ENCODE measurements at places on chromosomes 6 and 20.
A peak's percentile ranks its signal among the peaks of the same experiment; 100 is the strongest.

GRCh38 chr6:142165227-142165626, 18.2 kb downstream of the VTA1 start:
- DNase-seq, result no peak

GRCh38 chr6:165096209-165096608, 213.2 kb downstream of the C6orf118 start:
- no peak for DNase-seq

- no peak for DNase-seq
Observed at GRCh38 chr6:134147034-134147533, 94.7 kb upstream of the SLC2A12 start.

DNA sequence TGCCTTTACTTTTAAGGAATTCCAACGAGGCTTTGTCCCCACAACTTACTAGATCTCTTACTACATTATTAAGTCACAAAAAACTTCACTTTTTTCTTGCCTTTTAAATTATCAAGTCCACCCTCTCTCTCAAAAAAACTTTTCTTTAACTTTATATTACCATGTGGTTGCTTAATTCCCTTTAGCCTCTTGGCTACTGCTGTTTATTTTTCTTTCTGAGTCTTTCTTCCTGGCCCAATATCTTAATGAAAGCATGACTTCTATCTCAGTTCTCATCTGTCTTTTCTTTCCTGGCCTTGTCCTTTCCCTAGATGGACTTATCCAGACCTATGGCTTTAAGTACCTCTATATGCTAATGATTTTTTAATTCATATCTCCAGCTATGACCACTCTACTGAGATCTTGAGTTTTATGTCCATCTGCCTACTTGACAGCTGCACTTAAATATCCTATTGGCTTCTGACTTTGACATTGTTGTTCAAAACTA, 710.5 kb downstream of the RFPL4B start:
- DNase-seq, result no peak

- DNase-seq, result no peak
Observed at GRCh38 chr6:14333556-14334305, 216.2 kb downstream of the CD83 start.

GRCh38 chr20:53804920-53805894, 211.6 kb upstream of the ZNF217 start:
- no peak for DNase-seq

- no peak for DNase-seq
Observed at GRCh38 chr6:5781966-5782556, 224.7 kb downstream of the NRN1 start.

DNA sequence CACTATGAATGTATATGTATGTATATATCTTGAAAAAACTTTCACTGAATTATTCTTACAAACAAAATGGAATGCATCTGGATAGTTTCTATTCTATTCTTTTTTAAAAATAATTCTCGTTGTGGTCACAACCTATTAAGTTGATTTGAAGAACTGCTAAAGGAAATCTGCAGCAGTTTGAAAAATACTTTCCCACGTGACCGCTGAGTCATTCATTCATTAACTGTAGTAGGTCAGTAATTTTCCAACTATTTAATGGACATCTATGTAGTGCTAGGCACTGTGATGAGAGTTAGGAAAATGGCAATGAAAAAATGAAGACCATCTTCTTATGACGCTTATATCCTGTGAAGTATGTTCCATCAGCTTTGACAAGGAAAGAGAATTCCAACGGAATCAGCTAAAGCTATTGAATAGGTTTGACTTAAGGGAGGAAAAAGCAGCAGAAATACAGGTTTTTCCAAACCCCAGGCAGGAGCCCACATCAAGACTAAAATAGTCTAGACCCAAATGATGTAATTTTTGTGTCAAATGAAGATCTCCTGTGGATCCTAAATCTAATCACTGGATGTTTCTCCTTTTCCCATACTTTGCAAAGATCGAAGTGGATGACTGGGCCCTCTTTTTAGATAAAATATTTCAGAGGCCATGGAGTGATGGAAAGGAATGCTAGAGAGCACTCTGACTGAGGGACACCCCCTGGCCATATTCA, 4.1 kb upstream of the EFHC1 start:
- DNase-seq, result no peak

- DNase-seq, result no peak
Observed at GRCh38 chr6:25156123-25156522, 123.1 kb upstream of the CARMIL1 start.

DNA sequence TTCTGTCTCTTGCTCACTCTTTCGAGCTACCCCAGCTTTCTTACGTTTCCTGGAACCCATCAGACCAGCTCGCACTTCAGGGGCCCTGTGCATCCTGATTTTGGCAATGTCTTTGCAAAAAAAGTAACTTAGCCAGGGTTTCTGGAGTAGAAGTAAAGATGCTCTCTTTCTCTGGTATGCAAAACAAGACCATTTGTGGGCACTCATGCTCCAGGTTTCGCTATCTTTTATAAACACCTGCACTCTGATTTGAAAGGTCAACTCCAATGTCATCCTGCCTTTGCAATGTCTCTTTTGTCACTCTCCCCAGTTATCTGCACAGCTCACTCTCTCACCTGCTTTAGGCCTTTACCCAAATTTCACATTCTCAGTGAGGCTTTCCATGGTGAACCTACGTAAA, 869.1 kb downstream of the QKI start:
- DNase-seq, result no peak

DNA sequence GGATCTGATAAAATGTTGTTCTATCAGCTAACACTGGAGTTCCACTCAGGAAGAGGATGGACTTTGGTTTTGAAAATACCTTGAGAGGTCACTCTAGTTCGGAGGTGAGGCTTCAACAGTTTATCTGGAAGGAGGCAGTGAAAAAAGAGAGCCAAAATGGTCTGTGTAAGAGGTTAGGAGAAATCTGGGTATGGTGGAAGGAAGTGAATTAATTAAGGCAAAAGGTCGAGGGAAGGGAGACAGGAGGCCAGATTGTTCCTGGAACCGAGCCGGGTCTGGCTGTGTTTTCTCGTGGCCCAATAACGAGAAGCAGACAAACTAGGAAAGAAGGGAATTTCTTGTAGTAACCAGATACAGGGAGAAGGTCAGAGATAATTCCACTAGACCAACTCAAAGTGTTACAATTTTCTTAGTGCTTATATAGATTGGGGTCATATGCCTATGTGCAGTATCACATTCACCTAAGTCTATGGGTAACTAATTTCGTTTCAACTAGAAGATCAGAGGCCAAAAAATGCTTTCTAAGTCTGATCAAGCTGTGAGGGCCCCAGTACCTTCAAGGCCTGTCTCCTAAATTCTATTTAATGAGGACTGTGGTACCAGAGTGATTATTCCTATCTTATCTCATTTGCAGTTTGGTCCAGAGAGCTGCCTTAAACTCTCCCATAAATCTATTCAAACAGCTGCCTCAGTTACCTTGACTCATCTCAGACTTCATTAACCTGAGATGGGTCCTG, 96.0 kb upstream of the SNX9 start:
- DNase-seq, result no peak

GRCh38 chr6:89087881-89088280, 7.3 kb downstream of the PNRC1 start:
- DNase-seq, result no peak

- DNase-seq, result no peak
Observed at GRCh38 chr6:19427548-19427947, 409.6 kb upstream of the ID4 start.

- DNase-seq, result no peak
Observed at GRCh38 chr6:16286151-16286522, 47.8 kb downstream of the GMPR start.

- DNase-seq, result no peak
Observed at GRCh38 chr6:30742316-30743098, at the start of gene FLOT1. FLOT1 (minus strand) TSS chr6:30742687; CDS start chr6:30742189, 498 bp downstream.

- DNase-seq, result no peak
Observed at GRCh38 chr6:95819939-95820338, 195.8 kb upstream of the FUT9 start.

DNA sequence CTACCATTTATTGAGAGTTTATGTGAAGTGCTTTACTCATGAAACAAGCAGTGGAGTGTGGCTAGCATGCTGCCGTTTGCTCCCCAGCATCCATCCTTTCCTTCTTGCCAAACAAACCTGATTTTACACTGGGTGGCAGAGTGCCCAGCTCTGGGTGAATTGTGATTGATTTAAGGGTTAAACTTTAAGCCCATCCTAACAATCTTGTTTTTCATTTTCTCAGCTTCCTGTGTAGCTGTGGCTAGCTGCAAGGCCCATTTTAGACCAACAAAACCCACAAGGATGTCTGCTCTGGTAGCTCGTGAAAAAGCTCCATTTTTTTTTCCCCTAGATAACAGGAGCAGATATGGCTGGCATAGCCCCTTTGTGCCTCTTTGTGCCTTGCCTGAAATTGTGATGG, 77.7 kb upstream of the KCNG1 start:
- DNase-seq, result no peak

GRCh38 chr20:42492290-42492689, 697.4 kb downstream of the PTPRT start:
- DNase-seq, result no peak

GRCh38 chr20:8764344-8764962, 304.4 kb upstream of the PLCB4 start:
- no peak for DNase-seq

GRCh38 chr20:51531141-51531710, 11.3 kb downstream of the NFATC2 start:
- peak; percentile 67 for DNase-seq

- DNase-seq, result no peak
Observed at GRCh38 chr20:59322081-59322480, 21.7 kb downstream of the EDN3 start.

DNA sequence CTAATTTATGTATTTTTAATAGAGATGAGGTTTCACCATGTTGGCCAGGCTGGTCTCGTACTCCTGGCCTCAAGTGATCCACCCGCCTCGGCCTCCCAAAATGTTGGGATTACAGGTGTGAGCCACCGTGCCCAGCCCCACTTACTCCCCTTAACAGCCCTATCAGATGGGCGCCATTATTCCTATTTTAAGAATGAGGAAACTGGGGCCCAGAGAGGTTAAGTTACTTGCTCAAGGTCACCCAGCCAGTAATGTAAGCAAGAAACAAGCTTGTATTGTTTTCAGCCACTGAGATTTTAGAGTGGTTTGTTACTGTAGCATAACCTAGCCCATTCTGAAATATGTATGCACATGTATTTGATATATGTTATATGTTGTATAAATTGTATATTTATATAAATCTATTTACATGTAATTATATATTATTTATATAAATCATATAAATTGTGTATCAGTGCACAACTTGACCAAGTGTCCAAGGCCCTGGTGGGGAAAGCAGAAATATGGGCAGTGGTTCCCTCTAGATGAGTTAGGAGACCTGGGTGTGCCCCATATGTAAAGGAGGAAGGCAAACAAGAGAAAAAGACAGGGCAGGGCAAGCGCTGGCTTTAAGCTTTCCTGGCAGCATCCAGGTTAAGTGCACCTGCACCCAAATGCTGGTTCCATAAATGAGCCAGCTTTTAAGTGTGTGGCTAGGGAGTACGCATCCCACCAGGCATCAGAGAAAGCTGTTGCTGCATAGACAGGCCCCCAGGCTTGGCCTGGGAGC, 1.2 kb upstream of the GUCA1A start:
- DNase-seq, result no peak

DNA sequence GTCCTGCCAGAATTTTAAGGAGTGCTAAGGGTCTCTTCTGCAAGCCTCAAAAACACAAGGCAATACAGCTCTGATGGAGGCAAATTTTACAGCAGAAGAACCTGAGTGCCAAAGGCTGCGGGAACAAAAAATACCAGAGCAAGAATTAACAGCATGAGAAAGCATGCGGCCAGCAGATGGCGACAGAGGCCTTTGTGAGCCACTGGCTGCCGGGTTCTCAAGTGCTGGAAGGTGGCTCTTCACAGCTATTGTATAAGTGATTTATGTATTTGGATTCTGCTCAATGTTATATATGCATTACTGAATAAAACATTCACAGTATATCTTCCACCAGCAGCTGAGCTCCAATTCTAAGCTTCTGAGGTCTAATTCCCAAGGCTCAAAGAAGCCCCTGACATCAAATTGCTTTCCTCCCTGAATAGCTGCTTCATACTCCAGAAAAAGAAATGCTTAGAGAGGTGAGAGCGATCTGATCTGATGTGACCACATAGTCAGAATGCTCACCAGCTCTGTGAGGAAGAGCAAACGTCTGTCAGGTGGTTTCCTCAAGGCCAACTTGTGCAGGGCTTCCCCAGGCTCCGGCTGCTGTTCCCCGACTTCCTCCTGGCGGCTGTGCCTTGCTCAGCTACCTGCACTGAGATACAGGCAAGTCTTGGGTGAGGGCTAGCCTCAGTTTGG, 58.6 kb downstream of the PPP1R3G start:
- DNase-seq, result no peak

DNA sequence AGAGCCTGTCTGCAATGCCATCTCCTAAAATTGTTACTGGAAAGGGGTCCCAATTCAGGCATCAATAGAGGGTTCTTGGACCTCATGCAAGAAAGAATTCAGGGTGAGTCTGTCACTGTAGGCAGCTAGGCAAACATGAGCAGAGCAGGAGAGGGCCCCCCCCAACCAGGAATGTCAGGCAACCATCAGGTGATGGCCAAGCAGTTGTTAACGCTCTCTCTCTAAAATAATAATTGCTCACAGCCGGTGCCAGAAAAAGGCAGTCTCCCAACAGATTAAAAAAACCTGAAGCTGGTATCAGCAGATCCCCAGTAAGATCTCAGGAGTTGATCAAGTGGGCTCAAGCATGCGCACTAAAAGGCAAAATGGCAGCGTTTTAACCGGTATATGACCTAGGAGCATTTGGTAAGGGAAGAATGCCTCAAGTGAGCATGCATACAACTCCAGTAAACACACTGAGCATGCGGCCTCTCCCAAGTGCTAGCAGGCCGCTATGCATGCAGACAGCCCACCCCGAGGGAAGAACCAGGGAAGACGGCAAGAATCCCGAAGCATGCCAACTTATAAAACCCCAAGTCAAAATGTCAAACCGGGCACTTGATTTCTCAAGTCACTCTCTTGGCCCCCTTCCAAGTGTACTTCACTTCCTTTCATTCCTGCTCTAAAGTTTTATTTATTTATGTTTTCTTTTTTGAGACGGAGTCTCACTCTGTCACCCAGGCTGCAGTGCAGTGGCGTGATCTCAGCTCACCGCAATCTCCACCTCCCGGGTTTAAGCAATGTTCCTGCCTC, 44.0 kb upstream of the RNGTT start:
- no peak for DNase-seq

DNA sequence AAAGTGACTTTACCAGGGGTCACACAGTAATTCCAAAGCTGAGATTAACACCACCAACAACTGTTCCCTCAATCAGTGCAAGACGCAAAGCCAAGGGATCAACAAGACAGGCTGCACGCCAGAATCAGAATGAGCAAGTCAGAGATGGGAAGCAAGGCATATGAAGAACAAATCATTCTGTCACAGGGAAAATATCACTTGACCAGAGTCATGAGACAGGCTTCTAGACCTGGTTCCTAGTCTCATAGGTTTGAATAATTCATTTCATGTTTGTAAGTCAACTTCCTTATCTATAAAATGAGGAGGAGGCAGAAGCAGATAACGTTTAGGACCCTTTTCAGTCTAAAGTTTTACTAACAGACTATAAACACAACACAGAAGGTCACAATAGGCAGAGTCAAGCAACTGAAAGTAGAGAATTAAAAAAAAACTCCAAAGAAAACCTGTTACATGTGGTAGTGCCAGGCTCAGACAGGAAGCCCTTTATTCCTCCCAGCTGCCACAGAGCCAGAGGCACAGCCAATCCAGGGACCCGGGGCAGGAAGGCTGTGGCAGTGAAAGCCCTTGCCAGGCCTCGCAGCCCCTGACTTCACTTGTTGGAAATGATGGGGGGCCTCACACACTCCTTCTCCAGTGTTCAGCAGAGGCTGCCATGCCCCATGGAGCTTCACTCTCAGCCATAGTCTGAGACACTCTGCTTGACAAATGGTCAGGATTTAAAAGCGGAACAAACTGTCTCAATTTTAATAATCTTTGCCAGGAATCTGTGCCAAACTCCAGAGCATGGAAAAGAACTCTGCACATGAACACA, 29.2 kb upstream of the DST start:
- no peak for DNase-seq

GRCh38 chr6:74606582-74607071, 599.2 kb downstream of the COL12A1 start:
- DNase-seq, result no peak

All from GM12864 (cell line).